H1 (cell line): ENCODE measurements at places on chromosomes 11 and 22. TPM values are rescaled to one million over a fixed set of nuclear protein-coding genes. Genes with fewer than 3 reads are reported as not detected.

MDK gene
- total RNA-seq, result 309 and 338 TPM in 2 replicates

DNA sequence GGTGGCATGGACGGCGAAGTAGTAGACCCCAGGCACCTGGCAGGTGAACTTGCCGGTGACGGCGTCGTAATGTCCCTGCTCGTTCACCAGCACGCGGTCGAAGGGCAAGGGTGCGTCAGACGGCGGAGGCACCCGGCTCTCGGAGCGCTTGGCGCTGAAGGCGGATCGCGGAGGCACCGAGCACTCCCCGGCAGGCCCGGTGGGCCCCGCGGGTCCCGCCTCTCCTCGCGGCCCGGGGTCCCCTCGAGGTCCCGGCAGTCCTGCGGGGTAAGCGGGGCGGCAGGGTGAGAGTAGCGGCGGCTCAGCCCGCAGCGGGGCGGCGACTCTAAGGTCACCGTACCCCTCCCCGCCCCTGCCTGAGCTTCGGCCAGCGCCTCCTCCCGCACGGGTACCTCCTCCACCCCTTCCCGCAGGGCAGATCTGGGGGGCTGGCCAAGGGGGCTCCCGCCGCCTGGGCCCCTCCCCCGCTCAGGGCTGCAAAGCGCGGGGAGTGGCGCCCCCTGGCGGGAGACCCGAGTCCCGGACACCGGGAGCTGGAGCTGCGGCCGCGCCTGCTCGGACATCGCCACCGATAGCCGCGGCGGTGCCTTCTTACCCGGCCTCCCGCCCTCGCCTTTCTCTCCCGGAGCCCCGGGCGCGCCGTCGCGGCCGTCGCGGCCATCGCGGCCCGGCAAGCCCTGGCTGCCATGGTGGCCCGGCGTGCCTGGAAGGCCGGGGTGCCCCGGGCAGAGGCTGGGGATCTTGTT lies 921 bp downstream of the C1QTNF5 start:
- DNase-seq, result peak; percentile 94

PACSIN3 gene
- total RNA-seq, result 47.2 and 59.3 TPM in 2 replicates

SAA1 gene
- total RNA-seq, result not detected in 2 replicates

CYP2D6 gene
- 0.77 and 0.93 TPM in 2 replicates for total RNA-seq

GAB4 gene
- 0.17 and 0.94 TPM in 2 replicates for total RNA-seq
